ENCODE measurements at places on chromosomes 6 and 20.
A peak's percentile ranks its signal among the peaks of the same experiment; 100 is the strongest.

DNA sequence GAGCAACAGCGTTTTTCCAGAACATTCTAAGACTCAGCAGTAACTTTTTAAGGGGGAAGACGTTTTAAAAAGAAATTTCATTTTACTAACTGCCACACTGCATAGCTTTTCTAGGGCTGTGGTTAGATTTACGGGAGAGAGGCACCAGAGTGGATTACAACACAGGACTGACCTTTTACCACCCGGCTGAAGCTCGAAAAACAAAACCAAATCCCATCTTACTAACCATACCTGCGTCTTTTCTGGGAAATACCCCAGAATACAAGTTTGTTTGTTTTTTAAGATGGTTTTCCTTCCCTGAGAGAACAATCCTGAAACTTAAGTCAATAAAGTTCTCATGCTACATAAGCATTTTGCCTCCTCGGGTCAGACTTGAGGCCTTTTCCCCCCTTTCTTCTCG, 209.3 kb upstream of the SOX4 start:
- no peak for DNase-seq

DNA sequence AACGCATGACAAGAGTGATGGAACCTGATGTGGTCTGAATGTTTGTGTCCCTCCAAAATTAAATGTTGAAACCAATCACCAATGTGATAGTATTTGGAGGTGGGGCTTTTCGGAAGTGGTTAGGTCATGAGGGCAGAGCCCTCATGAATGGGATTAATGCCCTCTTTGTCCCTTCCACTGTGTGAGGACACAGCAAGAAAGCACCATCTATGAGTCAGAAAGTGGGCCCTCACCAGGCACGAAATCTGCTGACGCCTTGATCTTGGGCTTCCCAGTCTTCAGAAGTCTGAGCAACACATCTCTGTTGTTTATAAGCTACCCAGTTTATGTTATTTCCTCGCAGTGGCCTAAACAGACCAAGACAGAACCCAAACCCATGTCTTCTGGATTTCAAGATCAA, 244.0 kb upstream of the JAG1 start:
- no peak for DNase-seq

DNA sequence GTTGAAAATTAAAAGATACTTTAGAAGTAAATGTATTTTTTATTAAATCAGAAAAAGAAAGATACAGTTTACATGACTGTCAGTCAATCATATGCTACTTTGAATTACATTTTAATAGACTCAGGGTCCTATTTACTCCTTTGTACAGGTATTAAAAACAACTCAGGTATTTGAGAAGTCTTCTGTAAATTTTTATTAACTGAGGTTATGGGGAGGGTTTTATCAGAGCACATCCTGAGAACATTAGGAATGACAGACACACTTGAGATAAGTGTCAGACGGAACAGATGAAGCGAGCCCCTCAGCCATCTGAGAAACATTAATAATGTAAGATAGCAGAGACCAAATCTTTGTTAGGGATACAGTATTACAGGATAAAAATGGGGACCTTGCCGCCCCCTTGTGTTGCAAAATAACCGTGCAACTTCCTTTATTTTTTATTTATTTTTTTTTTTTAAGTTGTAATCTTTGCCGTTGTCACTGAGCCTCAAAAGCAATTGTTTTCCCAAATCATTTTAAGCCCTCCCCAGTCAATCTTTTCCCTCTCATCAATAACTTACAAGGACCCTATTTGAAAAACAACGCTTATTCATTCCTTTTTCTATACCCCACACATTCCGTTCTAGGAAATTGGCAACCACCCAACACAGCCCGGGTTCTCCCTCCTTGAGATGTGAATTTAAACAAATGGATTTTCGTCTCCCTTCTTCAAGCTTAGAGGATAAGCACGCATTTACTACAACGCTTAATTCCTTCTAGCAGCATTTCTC, 126.7 kb downstream of the BCAS1 start:
- peak; percentile 69 for DNase-seq

- no peak for DNase-seq
Observed at GRCh38 chr20:4871486-4871885, 129.8 kb downstream of the SLC23A2 start.

GRCh38 chr6:110475066-110475653, 1.3 kb downstream of the SLC22A16 start:
- no peak for DNase-seq

DNA sequence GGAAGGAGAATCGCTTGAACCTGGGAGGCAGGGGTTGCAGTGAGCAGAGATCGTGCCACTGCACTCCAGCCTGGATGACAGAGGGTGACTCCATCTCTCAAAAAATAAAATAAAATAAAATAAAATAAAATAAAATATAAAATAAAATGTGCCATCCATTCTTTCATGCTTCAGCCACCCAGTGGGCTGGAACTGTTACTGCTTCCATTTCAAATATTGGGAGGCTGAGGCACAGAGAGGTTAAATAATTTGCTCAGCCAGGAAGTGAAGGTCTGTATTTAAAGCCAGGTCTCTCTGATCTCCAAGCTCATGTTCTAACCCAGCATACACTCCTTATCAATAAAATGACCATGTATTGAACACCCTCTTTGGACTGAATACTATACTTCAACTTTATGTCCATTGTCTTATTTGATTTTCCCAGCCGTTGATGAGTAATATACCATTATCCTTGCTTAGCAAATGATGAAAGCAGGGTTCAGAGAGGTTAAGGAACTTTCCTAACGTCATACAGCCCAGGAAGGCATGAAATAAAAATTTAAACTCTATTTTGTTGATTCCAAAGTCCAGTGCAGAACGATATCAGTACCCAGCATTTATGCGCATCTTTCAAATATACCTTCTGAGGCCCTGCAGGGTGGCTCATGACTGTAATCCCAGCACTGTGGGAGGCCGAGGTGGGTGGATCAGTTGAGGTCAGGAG, 25.8 kb upstream of the SLC9A8 start:
- no peak for DNase-seq

- DNase-seq: no peak
Observed at GRCh38 chr20:36820073-36820472, 46.5 kb upstream of the DSN1 start.
